GM23248 (cell line): ENCODE measurements at places on chromosomes 5 and 9. TPM values are rescaled to one million over a fixed set of nuclear protein-coding genes. Genes with fewer than 3 reads are reported as not detected.
A peak's percentile ranks its signal among the peaks of the same experiment; 100 is the strongest.

GRCh38 chr5:58410441-58410840 lies 49.4 kb downstream of the PLK2 start:
- peak; percentile 80 for DNase-seq

- peak; percentile 95 for DNase-seq
Measured at GRCh38 chr9:4691795-4692194, 12.4 kb downstream of the CDC37L1 start.

- DNase-seq = no peak
Measured at GRCh38 chr9:99513441-99514112, 291.5 kb downstream of the SEC61B start.

GRCh38 chr5:1495525-1495897 lies 28.2 kb downstream of the LPCAT1 start:
- no peak for DNase-seq

DNA sequence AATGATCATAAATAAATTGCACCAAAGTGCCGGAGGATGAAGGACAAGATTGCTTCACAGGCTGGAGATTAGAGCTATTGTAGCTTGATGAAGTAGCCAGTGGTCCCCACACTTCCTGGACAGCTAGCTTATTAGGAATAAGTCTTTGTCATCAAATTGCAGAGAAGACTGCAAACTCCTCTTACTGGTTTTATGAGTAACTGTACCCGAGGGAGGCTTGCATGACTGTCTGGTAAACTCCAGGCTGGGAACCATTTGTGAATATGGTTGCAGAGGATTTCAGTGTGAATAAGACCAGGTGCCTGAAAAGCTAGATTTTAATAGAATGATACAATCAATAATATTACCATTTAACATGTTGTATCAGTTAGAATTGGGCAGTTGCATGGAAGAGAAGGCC lies 36.5 kb upstream of the SEMA5A start:
- DNase-seq = peak; percentile 62

DNA sequence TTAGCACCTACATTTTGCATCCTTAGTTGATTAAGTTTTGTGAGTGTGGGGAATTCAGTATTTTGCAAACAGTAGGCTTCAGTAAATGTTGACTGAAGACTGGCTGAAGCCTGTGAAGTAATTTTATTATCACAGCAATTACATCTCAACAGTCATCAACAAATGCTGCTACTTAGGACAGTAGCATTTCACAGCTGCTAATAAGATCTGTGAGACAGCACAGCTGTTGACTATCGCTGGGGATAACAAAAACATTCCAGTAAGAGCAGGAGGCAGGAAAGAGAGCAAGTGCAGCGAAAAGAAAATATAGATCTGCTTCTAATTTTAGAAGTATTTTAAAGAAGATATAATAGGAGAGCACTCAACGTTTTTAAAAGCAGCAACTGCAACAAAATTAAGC lies 117.3 kb upstream of the FGF10 start:
- DNase-seq = no peak

- peak; percentile 86 for DNase-seq
Measured at GRCh38 chr5:43042626-43043399, 2.7 kb upstream of the ANXA2R start.

DNA sequence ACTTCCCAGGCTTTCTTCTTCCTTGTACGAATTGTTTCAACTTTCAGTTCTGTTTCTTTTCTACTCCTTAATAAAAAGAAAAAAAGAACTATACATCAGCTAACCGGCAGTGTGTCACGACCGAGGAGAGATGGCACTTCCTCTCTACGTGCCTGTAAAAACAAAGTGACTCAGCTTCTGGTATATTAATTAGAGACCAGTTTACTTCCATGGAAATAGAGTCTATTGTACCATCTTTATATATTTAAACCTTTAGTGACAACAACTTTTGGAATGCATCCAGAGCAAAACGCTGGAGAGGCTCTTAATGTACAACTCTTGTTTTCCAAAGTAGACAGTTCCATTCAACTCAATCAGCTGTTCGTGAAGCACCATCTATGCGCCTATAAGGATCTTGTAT lies 94.5 kb upstream of the LIFR start:
- peak; percentile 46 for DNase-seq

GRCh38 chr9:92780206-92780605 lies 15.6 kb upstream of the BICD2 start:
- DNase-seq = no peak

- peak; percentile 35 for DNase-seq
Measured at GRCh38 chr9:93960221-93960970, 5.2 kb upstream of the BARX1 start.

- DNase-seq = no peak
Measured at GRCh38 chr5:97531549-97531948, 348.5 kb upstream of the RIOK2 start.

DNA sequence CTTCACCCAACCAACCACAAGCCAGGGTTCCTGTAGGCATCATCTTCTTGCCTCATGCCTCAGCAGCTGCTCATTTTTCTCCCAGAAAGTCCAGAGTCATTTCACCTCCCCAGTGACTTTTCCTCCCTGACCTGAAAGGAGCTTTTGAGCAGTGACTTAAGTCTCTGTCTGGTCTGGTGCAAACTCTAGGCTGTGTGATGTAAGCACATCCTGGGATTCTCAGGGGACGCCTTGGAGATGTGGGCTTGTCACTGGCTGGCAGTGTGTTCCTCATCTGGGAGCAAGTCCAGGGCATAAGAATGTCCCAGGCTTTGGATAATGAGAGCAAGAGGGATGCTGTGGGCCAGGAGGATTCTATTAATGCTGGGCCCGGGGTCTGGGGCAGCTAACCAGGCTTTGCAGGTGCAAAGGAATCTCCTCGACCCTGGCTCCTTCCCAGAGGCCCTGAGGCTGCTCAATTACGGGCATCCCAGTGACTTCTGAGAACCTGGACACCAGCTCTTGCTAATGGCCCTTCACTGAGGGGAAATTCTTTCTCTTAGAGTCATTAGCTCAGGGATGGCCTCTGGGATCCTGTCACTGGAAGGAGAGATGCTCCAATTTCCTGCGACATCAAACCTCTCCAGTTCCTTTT lies 211.0 kb upstream of the PANK3 start:
- DNase-seq = peak; percentile 52

DNA sequence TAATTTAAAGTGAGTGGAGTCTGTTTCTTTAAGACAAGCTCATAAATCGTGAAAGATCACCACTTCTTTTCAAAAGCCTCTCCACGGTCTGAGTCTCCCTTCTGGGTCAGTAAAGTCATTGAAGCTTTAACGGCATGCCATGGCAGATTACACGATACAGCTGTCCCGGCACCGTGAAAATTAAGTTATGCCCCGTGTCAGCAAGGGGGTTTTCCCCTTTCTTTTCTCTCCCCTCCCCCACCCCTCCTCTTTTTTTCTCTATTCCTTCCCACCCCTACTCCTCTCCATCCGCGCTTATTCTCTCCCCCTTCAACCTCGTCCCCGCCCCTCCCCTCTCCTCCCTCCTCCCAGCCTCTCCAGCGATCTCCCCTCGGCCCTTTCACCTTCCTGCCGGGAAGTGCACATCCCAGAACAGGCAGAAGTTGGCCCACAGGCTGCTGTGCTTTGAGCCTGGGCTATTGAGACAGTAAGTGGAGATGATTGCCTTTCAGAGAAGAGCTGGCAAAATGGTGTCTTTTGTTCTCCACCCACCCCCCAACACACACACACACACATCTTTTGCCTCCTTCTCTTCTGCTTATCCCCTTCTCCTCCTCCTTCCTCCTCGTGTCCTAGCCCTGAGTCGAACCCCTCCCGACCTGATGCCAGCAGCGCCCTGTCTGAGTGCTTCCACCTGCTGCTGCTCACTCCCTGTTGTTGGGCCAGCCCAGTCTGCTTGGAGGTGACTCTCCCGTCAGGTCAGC lies 44.1 kb downstream of the GAS1 start:
- peak; percentile 18 for DNase-seq

Gene SHB
- 3.9 and 4.4 TPM in 2 replicates for polyA plus RNA-seq

Gene C8G
- polyA plus RNA-seq = 0.49 TPM in 1 of 2 replicates, not detected in the other

Gene TMOD1
- 0.34 and 0.43 TPM in 2 replicates for polyA plus RNA-seq

Gene SHISAL2B
- not detected in 2 replicates for polyA plus RNA-seq

Gene TSSK1B
- polyA plus RNA-seq = not detected in 2 replicates
